ENCODE measurements at places on chromosomes 6 and 20.

- no peak overlapping the region for H3K27ac ChIP-seq
- no peak overlapping the region for H3K4me3 ChIP-seq
- H3K27me3 ChIP-seq = no peaks in the 10 kb centered on the region
- no peak for DNase-seq
- H3K36me3 ChIP-seq = peaks cover 34% of the 10 kb centered on the region
These were observed 16.8 kb downstream of the SFT2D1 start for GRCh38 chr6:166325383-166326042.

DNA sequence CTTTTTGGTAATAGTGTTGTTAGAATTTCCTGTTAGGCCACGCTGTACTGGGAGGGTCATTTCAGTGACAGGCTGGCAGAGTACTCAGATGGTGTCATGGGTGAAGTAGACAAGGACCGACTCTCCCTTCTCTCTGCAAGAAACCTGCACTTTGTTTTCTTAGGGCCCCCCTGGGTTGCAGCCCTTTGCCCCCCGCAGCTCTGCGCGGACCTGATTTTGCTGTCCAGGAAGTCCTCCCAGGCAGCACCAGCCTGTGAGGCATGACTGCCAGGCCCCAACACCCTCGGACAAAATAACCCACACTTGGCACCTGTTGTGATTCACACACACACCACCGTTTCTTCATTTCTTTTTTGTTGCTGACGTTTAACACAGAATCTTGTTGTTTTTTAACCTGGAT lies 21.8 kb upstream of the CLDN20 start:
- H3K36me3 ChIP-seq = peaks cover 5% of the 10 kb centered on the region
- H3K4me3 ChIP-seq = no peak overlapping the region
- H3K27me3 ChIP-seq = no peaks in the 10 kb centered on the region
- no peaks in the 10 kb centered on the region for H3K4me1 ChIP-seq
- DNase-seq = no peak

DNA sequence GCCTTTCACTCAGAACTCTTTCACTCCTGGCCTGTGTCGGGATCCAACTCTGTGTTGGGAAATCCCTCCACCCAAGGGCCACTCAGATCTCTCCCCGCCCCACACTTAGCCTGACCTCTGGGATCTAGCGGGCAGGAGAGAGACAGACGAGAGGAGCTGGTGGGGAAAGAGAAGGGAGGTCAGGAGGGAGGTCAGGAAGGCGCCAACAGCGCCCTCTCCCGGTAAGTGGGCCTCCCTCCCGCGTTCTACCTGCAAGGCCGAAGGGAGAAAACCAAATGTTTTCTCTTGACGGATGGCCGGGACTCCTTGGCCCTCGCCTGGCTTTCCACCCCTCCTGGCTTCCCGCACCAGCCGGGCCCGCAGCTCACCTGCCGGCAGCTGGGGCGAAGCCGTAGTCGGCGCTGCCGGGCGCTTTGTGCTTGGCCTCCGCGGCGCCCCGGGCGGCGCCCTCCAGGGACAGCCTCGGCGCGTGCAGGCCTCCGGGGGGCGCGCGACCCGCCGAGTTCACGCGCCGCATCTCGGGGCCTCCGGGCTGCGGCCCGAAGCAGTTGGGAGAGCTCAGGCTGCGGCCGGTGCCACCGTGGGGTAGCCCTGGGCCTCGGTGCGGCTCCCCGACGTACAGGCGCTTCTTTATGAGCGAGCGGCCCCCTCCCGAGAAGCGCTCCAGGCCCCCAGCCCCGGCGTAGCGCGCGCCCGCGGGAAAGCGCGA lies 38.2 kb downstream of the C6orf132 start:
- H3K4me3 ChIP-seq = peak overlapping the region; percentile 65
- peaks cover 30% of the 10 kb centered on the region for H3K4me1 ChIP-seq
- H3K27me3 ChIP-seq = peaks cover 2% of the 10 kb centered on the region
- peak overlapping the region; percentile 74 for H3K27ac ChIP-seq
- H3K36me3 ChIP-seq = no peaks in the 10 kb centered on the region

GRCh38 chr6:125197795-125198269 lies 44.3 kb downstream of the TPD52L1 start:
- peaks cover under 1% of the 10 kb centered on the region for H3K4me1 ChIP-seq
- H3K36me3 ChIP-seq = no peaks in the 10 kb centered on the region
- DNase-seq = no peak
- no peak overlapping the region for H3K4me3 ChIP-seq
- H3K27ac ChIP-seq = no peak overlapping the region
- H3K27me3 ChIP-seq = peaks cover 19% of the 10 kb centered on the region

DNA sequence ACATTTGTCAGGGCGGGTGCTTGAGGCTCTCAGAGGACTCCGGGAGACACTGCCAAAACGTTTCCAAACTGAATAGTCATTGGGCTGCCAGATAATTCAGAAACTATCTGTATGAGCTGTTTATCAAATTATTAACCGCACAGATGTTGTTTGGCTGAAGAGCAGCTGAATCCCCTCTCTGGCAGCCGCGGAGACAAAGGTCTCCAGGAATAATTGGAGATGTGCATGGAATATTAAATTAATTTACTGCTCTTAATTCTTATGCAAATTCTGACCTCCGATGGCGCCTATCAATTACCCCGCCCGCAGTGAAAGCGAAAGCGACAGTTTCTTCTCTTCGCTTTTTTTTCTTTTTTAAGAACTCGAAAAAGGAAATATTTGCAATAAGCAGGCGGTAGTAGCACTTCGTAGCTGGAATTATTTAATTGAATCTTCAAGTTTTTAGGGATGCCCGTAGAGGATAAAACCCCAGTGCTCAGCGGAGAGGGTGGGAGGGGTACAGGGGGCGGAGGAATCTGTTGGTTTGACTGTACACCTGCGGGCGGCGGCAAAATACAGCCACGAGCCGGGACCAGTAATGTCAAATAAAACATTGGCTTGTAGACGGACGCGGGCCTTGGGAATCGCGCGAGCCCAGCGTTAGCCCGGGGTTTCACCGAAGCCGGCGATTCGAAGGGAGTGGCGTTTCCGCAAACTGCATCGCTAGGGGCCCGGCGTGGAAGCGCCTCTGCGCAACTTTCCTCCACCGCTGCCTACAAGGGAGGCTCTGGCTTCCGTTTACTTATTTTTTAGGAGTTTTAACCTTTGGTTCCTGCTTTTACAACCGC lies 6.2 kb downstream of the LINC00237 start:
- peaks cover 59% of the 10 kb centered on the region for H3K4me1 ChIP-seq
- H3K36me3 ChIP-seq = peaks cover 3% of the 10 kb centered on the region
- peak overlapping the region; percentile 88 for H3K27ac ChIP-seq

DNA sequence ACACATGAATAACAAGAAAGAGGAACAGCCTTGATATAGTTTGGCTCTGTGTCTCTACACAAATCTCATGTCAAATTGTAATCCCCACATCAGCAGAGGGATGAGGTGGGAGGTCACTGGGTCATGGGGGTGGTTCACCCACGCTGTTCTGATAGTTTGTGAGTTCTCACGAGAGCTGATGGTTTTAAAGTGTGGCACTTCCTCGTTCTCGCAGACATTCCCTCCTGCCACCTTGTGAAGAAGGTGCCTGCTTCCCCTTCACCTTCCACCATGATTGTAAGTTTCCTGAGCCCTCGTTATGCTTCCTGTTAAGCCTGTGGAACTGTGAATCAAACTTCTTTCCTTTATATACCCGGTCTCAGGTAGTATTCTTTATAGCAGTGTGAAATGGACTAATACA lies 13.1 kb downstream of the SRPK1 start:
- H3K36me3 ChIP-seq = peaks cover 70% of the 10 kb centered on the region
- H3K27me3 ChIP-seq = no peaks in the 10 kb centered on the region
- no peak overlapping the region for H3K4me3 ChIP-seq
- DNase-seq = no peak

- DNase-seq = peak; percentile 80
- no peaks in the 10 kb centered on the region for H3K4me1 ChIP-seq
- no peak overlapping the region for H3K4me3 ChIP-seq
- H3K27ac ChIP-seq = no peak overlapping the region
- H3K27me3 ChIP-seq = peaks cover 2% of the 10 kb centered on the region
- H3K36me3 ChIP-seq = no peaks in the 10 kb centered on the region
These were observed 28.7 kb downstream of the CFAP206 start for GRCh38 chr6:87436435-87436834.

GRCh38 chr6:67331304-67331703 lies 1303.8 kb upstream of the ADGRB3 start:
- H3K36me3 ChIP-seq = no peaks in the 10 kb centered on the region
- no peak overlapping the region for H3K27ac ChIP-seq
- H3K4me1 ChIP-seq = no peaks in the 10 kb centered on the region
- DNase-seq = no peak

GRCh38 chr20:22691369-22692118 lies 107.2 kb upstream of the FOXA2 start:
- no peaks in the 10 kb centered on the region for H3K36me3 ChIP-seq
- H3K27ac ChIP-seq = no peak overlapping the region
- DNase-seq = peak; percentile 70
- no peak overlapping the region for H3K4me3 ChIP-seq
- no peaks in the 10 kb centered on the region for H3K27me3 ChIP-seq

- no peak for DNase-seq
- no peak overlapping the region for H3K27ac ChIP-seq
- peaks cover 6% of the 10 kb centered on the region for H3K4me1 ChIP-seq
These were observed 35.3 kb downstream of the MICA start for GRCh38 chr6:31438677-31439076.

DNA sequence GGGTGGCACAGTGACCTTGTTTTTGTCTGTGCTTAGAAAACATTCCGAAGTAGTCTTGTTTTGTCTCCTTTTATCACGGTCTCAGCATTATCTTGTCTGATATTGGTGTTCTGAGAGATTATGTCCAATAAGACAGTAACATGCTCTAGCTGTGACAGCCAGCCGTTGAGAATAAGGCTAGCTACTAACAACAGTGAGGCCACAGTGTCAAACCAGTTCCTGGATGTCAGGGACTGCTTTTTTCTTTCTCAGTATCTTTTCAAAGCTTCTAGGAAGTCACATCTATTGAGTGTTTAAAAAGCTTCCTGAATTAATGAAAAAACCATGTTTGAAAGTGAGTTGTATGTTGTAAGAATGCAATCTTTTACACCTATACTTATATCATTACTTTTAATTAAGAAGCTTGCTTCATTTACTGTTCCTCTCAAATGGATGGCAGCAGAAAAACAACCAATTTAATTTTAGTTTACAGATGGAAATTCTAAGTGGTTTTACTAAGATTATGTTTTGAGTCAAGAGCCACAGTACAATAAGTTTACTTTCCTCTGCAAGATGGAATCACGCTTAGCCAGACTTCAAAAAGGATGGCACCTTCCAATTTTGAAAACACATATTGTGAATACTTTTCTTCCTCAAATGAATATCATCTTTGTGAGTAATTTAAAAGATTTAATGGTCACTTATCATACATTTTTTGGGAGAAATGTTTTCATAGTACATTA lies 53.1 kb downstream of the MAP3K7 start:
- H3K27ac ChIP-seq = peak overlapping the region; percentile 92
- peak; percentile 35 for DNase-seq
- peaks cover 15% of the 10 kb centered on the region for H3K36me3 ChIP-seq
- H3K27me3 ChIP-seq = no peaks in the 10 kb centered on the region
- H3K4me3 ChIP-seq = peak overlapping the region; percentile 42

DNA sequence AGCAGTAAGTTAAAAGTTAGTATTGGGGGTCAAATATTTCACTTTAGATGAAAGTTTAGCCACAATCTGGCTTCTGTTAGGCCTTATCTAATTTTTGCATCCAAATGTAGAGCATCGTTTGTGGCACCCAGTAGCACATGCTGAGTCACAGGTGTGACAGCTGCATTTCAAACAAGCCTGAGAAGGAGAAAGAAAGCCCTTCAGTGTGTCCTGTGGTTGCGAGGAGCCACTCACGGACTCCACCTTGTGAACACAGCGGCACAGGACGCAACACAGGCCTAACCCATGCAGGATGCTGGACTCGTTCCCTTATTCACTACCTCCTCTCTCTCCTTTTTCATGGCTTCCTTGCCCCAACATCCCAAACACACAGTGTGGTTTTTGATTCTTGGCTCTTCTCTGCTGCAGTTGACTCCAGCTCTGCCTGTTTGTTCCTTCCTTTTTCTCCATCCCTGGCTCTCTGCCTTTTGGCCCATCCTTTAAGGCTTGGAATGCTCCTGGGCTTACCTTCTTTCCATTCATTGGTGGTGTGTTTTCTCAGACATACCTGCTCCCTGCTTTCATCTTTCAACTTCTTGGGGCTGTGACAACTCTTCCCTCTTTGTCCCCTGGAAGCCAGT lies 124.2 kb downstream of the SLC16A10 start:
- no peak overlapping the region for H3K27ac ChIP-seq
- no peaks in the 10 kb centered on the region for H3K36me3 ChIP-seq
- H3K4me3 ChIP-seq = no peak overlapping the region
- DNase-seq = no peak
- H3K27me3 ChIP-seq = no peaks in the 10 kb centered on the region
- H3K4me1 ChIP-seq = peaks cover 7% of the 10 kb centered on the region

GRCh38 chr6:8814440-8815000 lies 379.2 kb upstream of the SLC35B3 start:
- no peak overlapping the region for H3K27ac ChIP-seq
- no peak overlapping the region for H3K4me3 ChIP-seq
- H3K36me3 ChIP-seq = no peaks in the 10 kb centered on the region
- no peaks in the 10 kb centered on the region for H3K27me3 ChIP-seq
- no peak for DNase-seq
- no peaks in the 10 kb centered on the region for H3K4me1 ChIP-seq

GRCh38 chr20:62644802-62645496 lies 2.6 kb downstream of the SLCO4A1 start:
- peak overlapping the region; percentile 71 for H3K27ac ChIP-seq
- H3K4me1 ChIP-seq = peaks cover 74% of the 10 kb centered on the region
- peak; percentile 36 for DNase-seq

DNA sequence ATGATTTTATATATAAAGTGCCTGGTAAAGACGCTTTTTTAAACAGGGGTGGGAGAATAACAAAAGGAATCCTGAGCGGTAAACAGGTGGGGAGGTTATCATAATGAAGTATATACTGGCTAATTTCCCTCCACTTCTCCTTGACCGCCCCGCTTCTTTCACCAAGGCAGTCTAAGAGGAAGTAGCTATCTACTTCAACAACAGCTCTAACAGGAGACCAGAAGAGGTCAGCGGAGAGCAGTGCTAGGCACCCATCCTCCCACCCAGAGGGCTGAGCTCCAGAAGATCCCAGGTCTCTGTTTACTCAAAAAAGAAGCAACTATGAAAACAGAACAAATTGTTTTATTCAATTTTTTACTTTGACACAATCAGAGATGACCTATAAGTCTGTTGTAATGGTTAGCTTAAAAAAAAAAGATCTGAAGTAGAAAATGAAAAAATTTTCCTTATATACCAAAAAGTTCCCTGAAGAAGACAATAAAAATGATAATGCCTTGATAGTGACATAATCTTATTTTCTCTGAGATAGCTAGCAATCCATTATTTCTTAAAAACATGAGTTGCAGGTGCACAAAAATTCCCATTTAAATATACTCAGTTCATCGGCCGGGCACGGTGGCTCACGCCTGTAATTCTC lies 141.1 kb downstream of the PDSS2 start:
- H3K36me3 ChIP-seq = no peaks in the 10 kb centered on the region
- no peak overlapping the region for H3K27ac ChIP-seq
- H3K4me3 ChIP-seq = no peak overlapping the region
- peak; percentile 57 for DNase-seq
- H3K27me3 ChIP-seq = no peaks in the 10 kb centered on the region
- H3K4me1 ChIP-seq = peaks cover 5% of the 10 kb centered on the region

DNA sequence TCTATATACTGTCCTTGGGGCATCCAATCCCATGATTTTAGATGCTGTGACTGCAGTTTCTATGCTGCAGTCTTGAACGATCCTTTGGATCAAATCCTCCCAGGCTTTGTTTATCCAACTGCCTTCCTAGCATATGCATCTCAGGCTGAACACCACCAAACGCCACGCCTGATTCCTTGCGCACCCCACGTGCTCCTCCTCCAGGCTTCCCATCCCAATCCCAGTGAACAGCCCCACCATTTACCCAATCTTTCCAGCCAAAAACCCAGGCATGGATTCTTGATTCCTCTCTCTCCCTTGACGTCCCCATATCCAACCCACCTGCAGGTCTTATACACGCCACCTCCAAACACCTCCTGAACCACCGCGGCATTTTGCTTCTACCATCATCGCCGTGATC lies 7.8 kb downstream of the PDE10A start:
- DNase-seq = no peak
- H3K27me3 ChIP-seq = peaks cover 22% of the 10 kb centered on the region
- H3K36me3 ChIP-seq = no peaks in the 10 kb centered on the region
- H3K4me3 ChIP-seq = no peak overlapping the region

Measured in activated CD8-positive, alpha-beta T cell treated with anti-CD3 and anti-CD28 coated beads, Interleukin-2, amount 10 ng/mL, durations not matched to agents 7 days and 5 days (primary cell).